Omental fat pad (tissue), 4 donors: ENCODE measurements at places on chromosomes 3 and 15. TPM values are rescaled to one million over a fixed set of nuclear protein-coding genes. Genes with fewer than 3 reads are reported as not detected.

- DNase-seq: no peak
Measured at GRCh38 chr3:10614168-10614567, 108.8 kb upstream of the ATP2B2 start.

DNA sequence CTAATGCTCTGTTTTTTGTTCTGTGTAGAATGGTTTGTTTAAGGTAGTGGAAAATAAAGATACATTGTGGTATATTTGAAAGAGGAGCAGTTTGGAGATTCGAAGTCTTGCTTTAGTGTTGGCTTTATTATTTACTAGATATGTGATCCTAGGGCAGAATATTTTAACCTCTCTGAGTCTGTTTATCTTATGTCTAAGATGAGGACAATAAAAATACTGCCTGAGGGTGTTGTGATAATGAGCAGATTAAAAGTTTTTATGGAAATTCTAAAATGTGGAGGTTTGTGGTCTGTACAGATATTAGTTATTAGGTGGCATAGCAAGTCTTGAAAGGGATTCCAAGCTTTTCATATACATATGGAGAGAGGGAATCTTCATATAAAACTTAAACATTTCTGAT is 15.0 kb downstream of the TCF12 start:
- no peak for DNase-seq

DNA sequence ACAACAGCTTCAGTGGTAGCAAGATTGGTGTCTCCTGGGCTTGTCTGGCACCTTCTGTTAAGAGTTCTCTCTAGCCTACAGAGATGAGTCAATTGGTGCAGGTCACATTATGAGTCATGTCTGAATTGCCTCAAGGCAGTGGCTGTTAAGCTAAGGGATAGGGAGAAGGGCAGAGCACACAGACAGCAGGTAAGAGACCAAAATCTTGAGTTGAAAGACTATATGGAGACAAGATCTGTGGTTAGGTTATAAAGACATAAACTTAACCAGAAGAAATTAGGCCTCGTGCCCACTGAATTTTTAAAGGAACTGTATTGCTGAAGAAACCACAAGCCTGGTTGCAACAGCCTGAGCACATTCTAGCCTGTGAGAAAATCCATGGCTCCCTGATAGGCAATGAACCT is 19.2 kb upstream of the KPNA1 start:
- DNase-seq: no peak

DNA sequence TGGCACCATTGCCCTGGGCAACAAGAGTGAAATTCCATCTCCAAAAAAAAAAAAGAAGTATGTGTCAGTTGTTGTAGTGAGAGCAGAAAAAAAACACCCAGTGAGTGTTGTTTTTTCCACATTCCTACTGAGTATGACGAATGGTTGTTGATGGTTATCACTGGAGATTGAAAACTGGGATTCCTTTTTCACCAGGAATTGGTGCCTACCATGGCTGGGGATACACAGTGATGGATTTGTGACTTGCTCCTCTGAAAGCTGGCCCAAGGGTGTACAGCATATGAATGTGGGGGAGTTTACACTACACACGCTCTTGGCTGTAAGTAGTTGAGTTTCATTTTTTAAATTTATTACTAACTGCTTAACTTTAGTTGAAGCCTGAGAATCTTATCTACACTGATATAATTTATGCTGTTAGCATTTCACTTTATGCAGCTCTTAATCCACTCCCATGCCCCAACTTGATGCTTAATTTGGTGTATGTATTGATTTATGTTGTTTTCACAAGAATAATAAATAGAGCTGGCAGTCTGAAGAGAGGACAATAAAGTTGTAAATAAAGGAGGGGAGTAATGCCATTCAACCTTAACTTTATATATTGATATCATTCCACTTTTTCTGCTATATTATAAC is 56.0 kb upstream of the MME start:
- no peak for DNase-seq

GRCh38 chr15:33098094-33099058 is 96.1 kb downstream of the FMN1 start:
- no peak for DNase-seq

GRCh38 chr3:12782172-12782815 is 14.2 kb upstream of the CAND2 start:
- no peak for DNase-seq

- no peak for DNase-seq
Measured at GRCh38 chr3:124209426-124209825, 217.5 kb upstream of the ROPN1 start.

DNA sequence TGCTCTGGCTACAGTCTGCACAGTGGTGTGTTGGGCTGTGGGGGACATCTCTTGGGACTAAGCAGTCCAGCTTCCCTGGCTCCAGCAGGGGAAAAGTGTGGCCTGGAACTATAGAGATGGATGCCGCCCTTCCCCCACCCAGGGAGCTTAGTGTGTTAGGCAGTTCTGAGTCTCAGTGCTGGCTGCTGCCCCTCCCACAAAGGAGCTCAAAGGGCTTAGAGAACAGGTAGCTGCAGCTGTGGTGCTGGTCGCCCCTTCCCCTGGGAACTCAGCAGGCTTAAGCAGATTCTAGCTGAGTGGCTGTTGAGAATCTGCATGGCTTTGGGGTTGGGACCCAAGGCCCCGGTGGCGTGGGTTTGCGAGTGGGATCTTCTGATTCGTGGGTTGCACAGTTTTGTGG is 190.8 kb downstream of the PDCD6IP start:
- no peak for DNase-seq

DNA sequence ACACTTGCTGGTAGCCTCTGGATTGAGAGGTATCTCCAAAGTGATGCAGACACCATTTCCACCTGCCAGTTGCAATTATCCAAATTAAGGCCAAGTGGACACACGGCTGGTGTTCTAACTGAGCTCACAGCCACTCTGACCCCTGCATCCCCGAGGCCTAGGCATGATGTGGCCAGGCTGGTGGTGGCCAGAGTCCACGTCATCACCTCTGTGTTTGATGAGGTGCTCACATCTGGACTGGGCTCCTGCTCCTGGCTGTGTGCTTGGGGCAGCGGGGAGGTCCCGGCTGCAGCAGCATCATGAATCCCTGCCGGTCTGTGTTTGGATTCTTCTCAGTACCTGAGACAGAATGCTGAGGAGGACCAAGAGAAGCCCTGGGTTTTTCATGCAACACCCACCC is 4.9 kb downstream of the OXTR start:
- no peak for DNase-seq

DNA sequence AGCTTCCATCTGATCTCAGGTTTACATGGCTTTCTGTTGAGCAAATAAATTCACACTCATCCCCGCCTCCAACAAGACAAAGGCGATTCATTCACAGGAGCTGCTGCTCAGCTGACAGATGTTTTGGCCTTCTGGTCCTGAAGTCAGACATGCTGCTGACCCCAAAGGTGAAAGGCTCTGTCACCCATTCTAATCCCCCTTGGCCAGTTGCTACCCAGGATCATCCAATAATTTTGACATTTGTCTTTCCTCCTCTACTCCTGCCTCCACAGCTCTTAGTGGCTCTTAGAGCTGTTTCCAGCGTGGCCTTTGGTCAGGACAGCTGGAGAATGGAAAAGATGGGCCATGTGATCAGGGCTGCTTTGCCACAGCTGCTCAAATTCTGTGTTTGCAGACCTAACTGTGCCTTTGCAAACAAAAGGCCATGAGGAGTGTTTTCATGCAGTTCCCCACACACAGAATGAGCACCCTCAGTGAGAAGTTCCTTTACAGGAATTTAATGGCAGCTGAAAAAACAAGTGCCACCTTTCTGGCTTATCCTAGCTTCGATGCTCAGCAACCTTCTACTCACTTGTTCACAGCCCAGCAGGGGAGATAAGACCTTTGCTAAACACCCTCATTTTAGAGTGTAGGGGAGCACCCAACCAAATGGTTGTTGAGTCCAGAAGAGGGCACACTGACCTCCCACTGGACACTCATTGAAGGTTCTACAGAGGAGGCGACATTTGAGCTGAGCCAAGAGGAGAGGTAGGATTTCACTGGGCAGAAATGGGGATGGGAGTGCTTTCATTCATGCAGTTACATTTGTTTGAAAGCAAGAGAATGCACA is 39.0 kb downstream of the CYP19A1 start:
- no peak for DNase-seq

GRCh38 chr15:96321639-96322535 is 8.6 kb upstream of the NR2F2 start:
- no peak for DNase-seq

- no peak for DNase-seq
Measured at GRCh38 chr3:191721390-191721861, 260.5 kb downstream of the PYDC2 start.

- DNase-seq: no peak
Measured at GRCh38 chr15:87167706-87168105, 1088.0 kb downstream of the AGBL1 start.

DNA sequence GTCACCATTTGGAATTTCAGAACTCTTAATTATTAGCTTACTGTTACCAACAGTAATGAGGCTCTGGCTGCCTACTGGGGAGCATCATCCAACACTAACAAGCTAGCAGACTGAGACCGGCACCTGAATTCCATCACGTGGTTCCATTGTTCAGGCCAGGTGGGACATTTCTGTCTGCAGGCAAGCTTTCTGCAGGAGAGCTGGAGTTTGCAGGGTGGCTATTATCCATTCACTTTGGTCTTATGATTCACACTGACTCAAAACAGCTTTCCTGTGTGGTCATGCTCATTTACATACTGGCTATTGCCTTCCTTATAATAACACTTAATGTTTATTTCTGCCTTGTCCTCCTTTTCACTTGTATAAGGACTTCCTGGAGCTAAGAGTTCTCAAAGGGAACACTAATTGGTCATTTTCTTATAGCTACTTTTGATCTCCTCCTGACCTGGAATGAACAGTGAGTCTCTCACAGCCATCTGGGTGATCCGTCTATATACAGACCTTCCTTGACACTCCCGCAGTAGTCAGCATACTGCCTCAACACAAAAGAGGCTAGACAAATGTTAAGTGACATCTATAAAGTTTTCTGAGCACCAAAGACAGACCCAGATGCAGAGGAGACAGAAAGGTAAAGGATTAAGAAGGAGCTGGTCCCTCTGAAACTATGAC is 695.4 kb downstream of the FHIT start:
- DNase-seq: no peak

- no peak for DNase-seq
Measured at GRCh38 chr3:179955809-179956208, 80.9 kb downstream of the PEX5L start.

GRCh38 chr3:23474580-23475357 is 271.6 kb downstream of the UBE2E2 start:
- no peak for DNase-seq

GRCh38 chr15:90879730-90880366 is 4.5 kb upstream of the FES start:
- DNase-seq: no peak

- DNase-seq: no peak
Measured at GRCh38 chr15:77542491-77543001, 90.2 kb downstream of the LINGO1 start.

GRCh38 chr3:141610939-141611338 is 124.1 kb downstream of the RASA2 start:
- DNase-seq: no peak

GRCh38 chr3:63048367-63049326 is 173.4 kb upstream of the CADPS start:
- DNase-seq: no peak

DNA sequence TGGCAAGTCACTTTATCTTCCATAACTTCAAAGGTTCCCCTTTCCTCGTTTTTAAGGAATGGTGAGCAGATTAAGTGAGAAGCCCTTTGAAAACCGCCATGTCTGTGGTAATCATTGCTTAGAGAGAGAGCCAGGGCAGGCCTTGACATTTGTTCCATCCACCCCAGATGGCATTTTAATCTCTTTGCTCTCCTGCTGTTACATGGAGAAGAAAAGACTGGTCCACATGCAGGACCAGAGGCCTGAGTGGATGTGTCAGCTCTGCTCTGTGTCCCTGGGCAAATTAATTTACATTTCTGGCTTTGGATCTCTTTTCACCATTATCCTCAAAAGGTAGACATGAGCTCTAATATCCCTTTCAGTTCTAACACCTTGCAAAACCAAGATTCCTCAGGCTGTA is 157.3 kb upstream of the LPP start:
- DNase-seq: no peak

DNA sequence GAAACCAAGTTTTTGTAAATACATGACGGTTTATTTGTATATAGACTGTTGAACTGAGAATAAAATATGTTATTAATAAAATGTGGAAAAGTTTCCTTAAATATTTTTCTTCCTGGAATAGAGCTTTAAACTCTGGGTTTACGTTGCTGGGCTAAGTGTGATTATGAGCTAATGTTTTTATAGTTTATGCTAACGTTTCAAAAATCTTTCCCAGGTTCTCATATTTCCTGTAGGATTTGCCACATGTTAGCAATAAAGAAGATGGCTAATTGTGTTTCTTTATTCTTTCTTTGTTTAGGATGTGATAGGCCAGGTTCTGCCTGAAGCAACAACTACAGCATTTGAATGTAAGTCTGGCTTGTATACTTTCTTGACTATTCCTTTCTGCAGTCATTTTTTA is 7.2 kb downstream of the MAP2K5 start:
- no peak for DNase-seq

- no peak for DNase-seq
Measured at GRCh38 chr15:47674586-47675232, 42.6 kb upstream of the SEMA6D start.

GRCh38 chr3:42730294-42730693 is 27.7 kb upstream of the HHATL start:
- no peak for DNase-seq

- no peak for DNase-seq
Measured at GRCh38 chr15:66405007-66405406, 18.3 kb downstream of the MAP2K1 start.

GRCh38 chr3:179967622-179968021 is 69.1 kb downstream of the PEX5L start:
- no peak for DNase-seq

GRCh38 chr15:51368751-51369450 is 27.4 kb downstream of the GLDN start:
- DNase-seq: no peak

- no peak for DNase-seq
Measured at GRCh38 chr3:22977042-22977441, 226.1 kb upstream of the UBE2E2 start.

GRCh38 chr15:100627789-100628395 is 25.5 kb downstream of the ASB7 start:
- no peak for DNase-seq

Gene RABL3
- 24.3 TPM for total RNA-seq

Gene CCR9
- total RNA-seq: 0.24 TPM

Gene KCNMB2
- total RNA-seq: not detected

Gene TLR9
- not detected for total RNA-seq

Gene OIP5
- total RNA-seq: 0.48 TPM

Gene ATP6V1A
- 52.0 TPM for total RNA-seq

Gene ECE2
- not detected for total RNA-seq

Gene SLC9C1
- total RNA-seq: 1.9 TPM

Gene ISLR
- 110 TPM for total RNA-seq

Gene BDH1
- 12.0 TPM for total RNA-seq
